ENCODE measurements at places on chromosomes 16 and 17.

DNA sequence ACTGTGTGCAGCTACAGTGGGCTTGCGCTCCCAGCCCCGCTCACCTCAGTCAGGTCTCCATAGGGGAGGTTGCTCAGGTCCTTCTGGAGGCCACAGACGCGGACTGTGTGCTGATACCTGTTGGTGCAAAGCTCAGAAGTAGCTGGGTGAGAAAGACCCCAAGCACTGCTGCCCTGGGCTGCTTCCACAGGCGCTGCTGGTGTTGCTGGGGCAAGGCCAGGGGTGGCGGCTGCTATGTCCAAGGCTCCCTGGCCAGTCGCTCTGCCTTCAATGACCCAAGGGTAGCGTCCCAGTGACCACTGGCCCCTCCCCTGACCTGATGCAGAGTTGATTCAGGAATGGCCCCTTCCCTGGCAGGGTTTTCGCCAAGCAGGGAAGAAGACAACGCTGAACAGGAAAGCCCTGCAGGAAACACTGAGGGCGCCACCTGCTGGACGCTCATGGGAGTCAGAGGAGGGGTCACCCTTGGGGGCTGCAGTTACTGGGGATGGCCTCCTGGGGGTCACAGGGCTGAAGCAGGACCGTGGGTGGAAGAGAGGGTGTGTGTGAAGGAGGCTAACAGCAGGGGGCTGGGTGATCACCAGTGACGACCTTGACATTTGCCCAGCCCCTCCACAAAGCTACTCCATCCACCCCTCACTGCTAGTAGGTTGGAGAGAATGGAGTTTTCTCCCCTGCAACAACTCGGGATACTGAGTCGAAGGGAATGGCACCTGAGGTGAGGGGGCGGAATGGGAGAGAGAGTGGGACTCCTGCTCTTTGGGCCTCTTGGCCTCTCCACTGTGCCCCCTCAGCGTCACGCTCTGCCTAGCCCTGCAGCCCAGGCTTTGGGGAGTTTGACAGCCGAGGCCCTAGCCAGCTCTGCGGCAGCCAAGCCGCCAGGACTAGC, 38.3 kb downstream of the ABCC12 start:
- H3K27ac ChIP-seq: no peak overlapping the region
- DNase-seq: peak; percentile 29
- H3K4me1 ChIP-seq: no peaks in the 10 kb centered on the region
- no peaks in the 10 kb centered on the region for H3K36me3 ChIP-seq
- no peaks in the 10 kb centered on the region for H3K27me3 ChIP-seq

DNA sequence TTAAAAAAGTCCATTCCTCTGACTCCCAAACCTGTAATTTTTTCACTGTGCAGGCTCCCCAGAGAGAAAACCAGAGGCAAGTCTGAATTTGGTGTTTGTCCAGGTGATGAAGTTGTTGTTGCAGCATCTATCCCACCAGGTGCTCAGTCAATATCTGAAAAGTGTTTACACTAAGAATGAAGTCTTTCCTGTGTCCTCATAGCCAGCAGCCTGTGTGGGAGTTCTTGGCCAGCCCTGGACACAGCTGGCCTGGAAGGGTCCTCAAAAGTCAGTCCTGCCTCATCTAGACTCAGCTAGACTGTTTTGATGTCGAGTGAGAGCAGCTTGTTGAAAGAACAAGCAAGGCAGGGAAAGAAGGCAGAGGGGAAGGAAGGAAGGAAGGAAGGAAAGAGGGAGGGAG, 3.3 kb upstream of the PMP22 start:
- DNase-seq: no peak
- H3K4me1 ChIP-seq: peaks cover 3% of the 10 kb centered on the region
- no peaks in the 10 kb centered on the region for H3K27me3 ChIP-seq
- no peak overlapping the region for H3K4me3 ChIP-seq

GRCh38 chr16:4500272-4500671, 24.1 kb downstream of the HMOX2 start:
- no peak overlapping the region for H3K4me3 ChIP-seq
- no peaks in the 10 kb centered on the region for H3K27me3 ChIP-seq
- H3K36me3 ChIP-seq: no peaks in the 10 kb centered on the region
- DNase-seq: no peak
- peak overlapping the region; percentile 14 for H3K27ac ChIP-seq

DNA sequence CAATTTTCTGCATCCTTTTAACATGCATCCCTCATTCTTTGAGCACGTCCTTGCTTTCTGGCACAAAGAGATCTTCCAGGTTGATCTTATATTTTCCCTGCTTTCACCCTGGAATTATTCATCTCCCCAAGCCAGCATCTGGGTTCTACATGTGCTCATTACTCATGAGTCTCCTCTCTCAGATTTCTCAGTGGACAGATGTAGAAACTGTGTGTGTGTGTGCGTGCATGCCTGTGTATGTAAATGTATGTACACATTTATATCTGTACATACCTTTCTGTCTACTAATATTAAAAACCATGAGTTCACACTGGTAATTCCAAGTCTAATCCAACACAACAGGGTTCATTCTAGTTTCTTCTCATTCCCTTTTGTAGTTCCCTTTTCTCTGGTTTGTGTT, 41.9 kb upstream of the NSRP1 start:
- H3K36me3 ChIP-seq: no peaks in the 10 kb centered on the region
- no peaks in the 10 kb centered on the region for H3K4me1 ChIP-seq
- no peaks in the 10 kb centered on the region for H3K27me3 ChIP-seq
- H3K4me3 ChIP-seq: no peak overlapping the region
- no peak overlapping the region for H3K27ac ChIP-seq

DNA sequence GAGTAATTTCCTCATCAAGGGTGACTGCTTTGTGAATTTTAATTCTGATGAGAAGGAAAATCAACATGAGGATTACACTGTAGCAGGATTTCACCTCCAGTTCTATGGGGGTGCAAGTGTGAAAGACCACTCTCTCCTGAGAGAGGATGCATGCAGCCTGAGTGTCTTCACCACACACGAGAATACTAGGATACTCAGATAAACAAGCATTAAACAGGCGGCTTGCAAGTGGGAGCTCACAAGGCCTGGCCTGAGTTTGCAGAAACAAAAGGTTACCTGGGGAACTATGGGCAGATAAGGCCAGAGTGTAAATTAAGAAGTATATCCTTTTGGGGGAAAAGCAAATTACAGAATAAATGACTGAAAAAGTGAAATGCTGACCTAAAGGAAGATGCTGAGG, 46.6 kb downstream of the MYH10 start:
- no peak overlapping the region for H3K27ac ChIP-seq
- H3K4me1 ChIP-seq: no peaks in the 10 kb centered on the region
- no peak for DNase-seq
- no peaks in the 10 kb centered on the region for H3K36me3 ChIP-seq

DNA sequence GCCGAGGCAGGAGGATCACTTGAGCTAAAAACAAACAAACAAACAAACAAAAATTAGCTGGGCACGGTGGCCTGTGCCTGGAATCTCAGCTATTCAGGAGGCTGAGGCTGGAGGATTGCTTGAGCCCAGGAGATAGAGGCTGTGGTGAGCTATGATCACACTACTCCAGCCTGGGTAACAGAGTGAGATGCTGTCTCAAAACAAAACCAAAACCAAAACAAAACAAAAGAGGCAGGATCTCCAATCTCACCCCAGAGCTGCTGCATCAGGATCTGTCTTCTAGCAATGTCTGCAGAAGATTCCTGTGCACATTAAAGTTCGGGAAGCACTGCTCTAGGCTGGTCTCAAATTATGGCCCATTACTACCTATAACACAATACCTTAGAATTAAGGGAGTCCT, 43.1 kb downstream of the MAP2K6 start:
- H3K4me3 ChIP-seq: no peak overlapping the region
- H3K27me3 ChIP-seq: no peaks in the 10 kb centered on the region
- no peaks in the 10 kb centered on the region for H3K36me3 ChIP-seq
- H3K27ac ChIP-seq: no peak overlapping the region
- DNase-seq: no peak

DNA sequence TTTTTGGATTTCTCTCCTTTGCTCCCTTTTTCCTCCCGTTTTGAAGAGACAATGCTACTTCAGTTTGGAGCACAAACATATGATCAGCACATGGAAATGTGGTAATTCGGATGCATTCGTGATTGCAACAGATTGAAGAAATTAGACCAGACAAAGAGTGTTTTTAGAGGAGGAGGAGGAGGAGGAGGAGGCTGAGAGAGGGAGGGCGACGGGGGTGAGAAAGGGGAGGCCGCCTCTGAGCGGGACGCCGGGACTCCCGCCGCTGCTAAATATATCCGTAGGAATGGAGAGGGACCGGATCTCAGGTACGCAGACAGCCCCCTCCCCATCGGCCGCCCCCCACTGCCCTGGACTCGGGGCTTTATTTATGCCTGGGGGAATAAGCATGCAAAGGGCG, 179.3 kb downstream of the SEC14L1 start:
- no peak for DNase-seq
- H3K4me1 ChIP-seq: peaks cover 30% of the 10 kb centered on the region
- H3K27ac ChIP-seq: peak overlapping the region; percentile 83
- peak overlapping the region; percentile 29 for H3K4me3 ChIP-seq

DNA sequence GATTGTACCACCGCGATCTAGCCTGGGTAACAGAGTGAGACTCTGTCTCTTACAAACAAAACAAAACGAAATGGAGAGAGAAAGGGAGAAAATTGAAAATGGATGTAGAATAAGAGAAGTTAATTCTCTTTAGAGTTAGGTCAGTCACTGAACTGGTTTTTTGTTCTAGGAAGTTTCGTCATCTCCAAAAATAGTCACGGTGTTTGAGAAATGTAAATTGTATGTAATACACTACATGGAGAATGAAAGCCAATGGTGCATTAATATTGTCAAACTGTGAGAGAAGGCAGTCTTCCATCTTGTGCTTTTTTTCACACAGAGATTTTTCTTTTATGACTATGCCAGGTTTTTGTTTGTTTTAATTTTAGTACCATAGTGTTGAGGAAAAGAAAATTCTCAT, 145.9 kb downstream of the BCAS3 start:
- H3K4me3 ChIP-seq: no peak overlapping the region
- no peak overlapping the region for H3K27ac ChIP-seq
- no peaks in the 10 kb centered on the region for H3K36me3 ChIP-seq
- no peak for DNase-seq

GRCh38 chr16:28084209-28084608, 20.7 kb upstream of the GSG1L start:
- peaks cover 4% of the 10 kb centered on the region for H3K4me1 ChIP-seq
- no peak overlapping the region for H3K27ac ChIP-seq
- no peaks in the 10 kb centered on the region for H3K36me3 ChIP-seq
- H3K27me3 ChIP-seq: no peaks in the 10 kb centered on the region
- no peak overlapping the region for H3K4me3 ChIP-seq

DNA sequence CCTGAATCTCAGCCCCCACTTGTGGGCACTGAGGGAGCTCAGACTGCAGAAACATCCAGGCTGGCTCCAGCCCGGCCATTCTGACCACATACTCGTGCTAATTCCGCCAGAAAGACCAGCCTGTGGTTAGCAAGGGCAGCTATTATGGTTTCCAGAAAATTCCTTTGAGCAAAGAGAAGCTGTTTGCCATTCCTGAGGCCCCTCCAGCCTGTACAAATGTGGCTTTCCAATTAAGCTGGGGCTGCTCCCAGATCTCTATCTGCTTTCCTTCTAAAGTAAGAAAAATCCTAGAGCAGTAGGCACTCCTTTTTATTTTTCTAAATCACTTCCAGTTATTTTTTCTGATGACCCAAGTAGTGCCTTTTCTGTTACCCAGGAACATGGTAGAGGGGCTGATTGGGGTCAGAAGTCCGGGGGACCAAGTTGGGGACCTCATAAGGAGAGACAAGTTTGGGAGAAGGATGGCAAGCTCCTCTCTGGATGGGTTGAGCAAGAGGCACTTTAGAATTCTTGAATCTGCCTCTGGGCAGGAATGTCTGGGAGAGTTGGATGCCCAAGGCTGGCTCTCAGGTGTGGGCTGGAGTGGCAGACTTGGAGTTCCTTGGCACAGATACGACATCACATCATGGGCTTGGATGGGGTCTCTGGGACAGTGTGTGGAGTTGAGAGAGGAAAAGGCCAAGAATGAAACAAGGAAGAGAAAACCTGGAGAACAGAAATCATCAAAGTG, 83.3 kb upstream of the TNRC6C start:
- H3K27me3 ChIP-seq: no peaks in the 10 kb centered on the region
- H3K4me3 ChIP-seq: no peak overlapping the region
- no peak for DNase-seq

GRCh38 chr16:30715750-30716445, 16.9 kb downstream of the SRCAP start:
- no peaks in the 10 kb centered on the region for H3K27me3 ChIP-seq
- no peaks in the 10 kb centered on the region for H3K4me1 ChIP-seq
- H3K27ac ChIP-seq: no peak overlapping the region
- H3K36me3 ChIP-seq: peaks cover 47% of the 10 kb centered on the region
- no peak for DNase-seq
- H3K4me3 ChIP-seq: no peak overlapping the region

- no peak for DNase-seq
- no peaks in the 10 kb centered on the region for H3K4me1 ChIP-seq
- H3K27ac ChIP-seq: no peak overlapping the region
- H3K27me3 ChIP-seq: no peaks in the 10 kb centered on the region
- no peak overlapping the region for H3K4me3 ChIP-seq
Observed at GRCh38 chr17:14461227-14461548, 160.3 kb downstream of the HS3ST3B1 start.

DNA sequence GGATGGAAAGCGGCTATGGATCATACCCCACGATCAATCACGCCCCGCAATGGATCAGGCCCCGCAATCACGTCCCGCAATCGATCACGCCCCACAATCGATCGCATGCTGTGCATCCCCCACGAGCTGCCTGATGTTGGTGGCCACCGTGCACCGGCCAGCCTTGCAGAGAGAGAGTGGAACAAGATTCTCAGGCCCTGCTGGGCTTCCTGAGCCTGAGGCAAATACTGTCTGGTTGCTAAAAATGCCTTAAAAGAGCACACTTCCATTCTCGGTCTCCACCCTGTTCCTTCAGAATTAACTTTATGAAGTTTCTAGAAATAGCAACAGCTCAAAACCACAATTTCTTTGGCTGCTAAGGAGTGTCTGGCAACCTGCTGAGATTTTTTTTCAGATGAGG, 81.5 kb downstream of the VPS53 start:
- DNase-seq: no peak
- H3K4me3 ChIP-seq: no peak overlapping the region
- no peaks in the 10 kb centered on the region for H3K27me3 ChIP-seq
- no peaks in the 10 kb centered on the region for H3K36me3 ChIP-seq

Data from colonic mucosa (tissue), 4 donors.